ENCODE measurements at places on chromosomes 7 and 10.

GRCh38 chr10:51035344-51035743 lies 38.9 kb upstream of the PRKG1 start:
- no peak for DNase-seq

DNA sequence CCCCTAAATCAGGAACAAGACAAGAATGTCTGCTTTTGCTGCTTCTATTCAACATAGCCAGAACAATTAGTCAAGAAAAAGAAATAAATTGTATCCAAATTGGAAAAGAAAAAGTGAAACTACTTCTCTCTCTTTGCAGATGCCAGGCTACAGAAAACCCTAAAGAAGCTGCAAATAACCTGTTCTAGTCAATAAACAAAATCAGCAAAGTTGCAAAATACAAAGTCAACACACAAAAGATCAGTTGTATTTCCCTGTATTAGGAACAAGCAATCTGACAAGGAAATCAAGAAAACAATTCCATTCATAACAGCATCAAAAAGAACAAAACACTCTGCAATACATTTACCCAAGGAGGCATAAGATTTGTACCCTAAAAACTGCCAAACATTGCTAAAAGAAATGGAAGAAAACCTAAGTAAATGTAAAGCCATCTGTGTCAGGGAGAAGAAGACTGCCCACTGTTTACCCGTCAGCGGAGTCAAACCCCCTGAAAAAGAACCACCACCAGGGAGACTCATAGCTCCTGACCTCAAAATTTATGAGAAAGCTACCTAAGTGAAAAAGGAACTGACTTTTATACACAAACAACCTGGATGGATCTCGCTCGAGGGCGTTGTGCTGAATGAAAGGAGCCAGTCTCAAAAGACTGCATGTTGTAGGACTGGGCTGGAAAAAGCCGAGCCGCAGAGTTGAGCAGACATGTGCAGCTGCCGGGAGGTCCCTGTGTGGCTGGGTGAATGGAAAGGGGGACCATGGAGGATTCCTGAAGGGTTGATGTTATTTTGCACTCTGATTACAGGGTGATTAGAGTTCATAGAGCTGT lies 263.1 kb downstream of the MAD1L1 start:
- DNase-seq = no peak

GRCh38 chr7:149849174-149849573 lies 11.0 kb downstream of the ZNF862 start:
- no peak for DNase-seq

DNA sequence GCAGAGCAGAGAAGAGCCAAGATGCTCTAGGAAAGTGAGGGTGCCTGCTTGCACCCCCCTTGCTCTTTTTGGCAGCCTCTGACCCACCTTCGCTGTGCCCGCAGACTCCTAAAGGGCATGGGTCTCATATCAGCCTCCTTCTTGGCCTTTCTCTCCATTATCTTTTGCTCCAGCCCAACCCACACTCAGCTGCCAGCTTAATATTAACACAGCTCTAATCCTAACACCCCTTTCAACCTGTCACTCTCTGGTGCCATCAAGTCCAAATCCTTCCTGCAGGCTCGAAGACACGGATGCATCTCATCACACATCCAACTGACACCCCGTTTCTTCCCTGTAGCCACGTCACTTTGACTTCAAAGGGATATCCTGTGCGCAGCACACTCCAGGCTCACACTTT lies 171.6 kb upstream of the AUTS2 start:
- DNase-seq = no peak

GRCh38 chr10:17278607-17279240 lies 50.7 kb downstream of the VIM start:
- DNase-seq = no peak

DNA sequence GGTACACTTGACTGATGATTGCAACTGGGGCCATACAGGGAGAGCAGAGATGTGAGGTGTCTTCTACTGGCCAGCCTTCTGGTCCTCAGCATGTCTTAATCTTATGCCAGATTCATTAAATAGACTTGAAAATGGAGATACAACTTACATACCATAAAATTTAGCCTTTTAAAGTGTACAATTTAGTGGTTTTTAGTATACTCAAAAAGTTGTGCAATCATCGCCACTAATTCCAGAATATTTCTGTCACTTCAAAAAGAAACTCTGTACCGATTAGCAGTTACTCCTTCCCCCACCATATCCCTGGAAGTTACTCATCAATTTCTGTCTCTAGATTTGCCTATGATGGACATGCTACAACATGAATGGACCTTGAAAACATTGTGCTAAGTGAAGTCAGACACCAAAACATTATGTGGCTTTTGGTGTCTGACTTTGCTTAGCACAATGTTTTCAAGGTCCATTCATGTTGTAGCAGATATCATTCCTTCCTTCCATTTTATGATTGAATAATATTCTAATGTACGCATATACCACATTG lies 53.0 kb downstream of the SH2D4B start:
- no peak for DNase-seq

GRCh38 chr7:96114190-96114589 lies 207.7 kb downstream of the SLC25A13 start:
- no peak for DNase-seq

GRCh38 chr7:69476416-69476815 lies 121.9 kb upstream of the AUTS2 start:
- DNase-seq = no peak

- no peak for DNase-seq
Observed at GRCh38 chr10:4477664-4478063, 348.3 kb upstream of the AKR1E2 start.

DNA sequence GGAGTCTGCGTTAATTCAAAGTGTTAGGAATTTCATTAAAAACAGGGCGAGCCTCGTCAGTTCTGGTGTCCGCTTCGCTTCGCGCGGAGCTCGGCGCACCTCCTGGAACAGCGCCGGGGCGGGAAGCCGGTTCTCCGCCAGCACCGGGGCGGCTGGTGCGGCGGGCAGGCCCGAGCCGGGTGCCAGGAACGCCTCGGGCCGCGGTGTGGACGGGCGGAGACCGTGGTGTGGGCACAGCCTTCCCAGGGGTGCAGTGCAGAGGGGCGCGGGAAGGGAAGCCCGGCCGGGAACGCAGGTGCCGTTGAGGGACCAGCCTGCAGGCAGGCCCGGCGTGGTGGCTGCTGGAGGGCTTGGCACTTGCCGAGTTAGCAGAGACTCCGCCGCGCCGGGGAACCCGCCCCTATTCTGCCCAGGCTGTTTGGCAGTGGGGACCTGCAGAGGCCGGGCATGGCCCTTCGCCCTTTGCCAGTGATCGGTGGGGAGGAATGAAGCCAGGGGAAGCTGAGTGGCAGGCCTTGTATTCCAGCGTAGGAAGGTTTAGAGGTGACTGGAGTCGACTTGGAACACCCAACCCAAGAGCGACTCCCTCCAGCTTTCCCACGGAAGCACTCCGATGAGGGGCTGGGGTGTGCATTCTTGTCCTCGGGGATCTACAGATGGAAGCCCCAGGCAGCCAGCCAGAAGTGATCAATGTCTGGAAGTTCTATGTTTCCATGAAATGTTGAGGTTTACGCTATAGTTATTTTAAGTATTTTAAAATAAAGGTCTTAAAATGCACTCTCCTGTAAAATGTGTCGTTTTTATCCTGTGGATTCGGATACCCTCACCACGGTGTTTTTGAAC lies 945 bp upstream of the RHEB start:
- DNase-seq = peak; percentile 20

DNA sequence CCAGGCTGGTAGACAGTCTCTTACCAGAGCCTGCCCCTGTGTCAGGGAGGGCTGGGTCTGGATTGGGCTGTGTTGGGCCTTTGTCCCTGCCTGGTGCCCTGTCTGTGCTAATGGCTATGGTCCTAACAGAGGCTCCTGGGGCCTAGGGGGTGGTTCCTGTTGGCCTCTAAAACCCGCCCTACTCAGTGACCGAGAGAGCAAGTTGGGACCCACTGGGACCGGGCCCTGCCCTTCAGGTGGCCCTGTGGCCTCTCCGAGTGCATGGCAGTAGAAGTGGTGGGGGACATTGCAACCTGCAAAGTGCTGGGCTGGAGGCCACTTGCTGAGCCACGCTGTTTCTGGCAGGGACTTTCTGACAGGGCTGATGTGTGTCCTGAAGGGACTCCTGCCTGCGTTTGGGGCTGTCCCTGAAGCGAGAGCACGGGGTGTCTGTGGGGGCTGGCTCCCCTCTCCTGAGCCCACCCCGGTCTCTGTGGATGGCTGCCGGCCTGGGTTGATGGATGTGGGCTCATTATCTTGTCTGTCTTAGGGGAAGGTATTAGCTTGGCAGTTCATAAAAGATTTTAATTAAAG lies 56.2 kb downstream of the GLRX3 start:
- no peak for DNase-seq

GRCh38 chr10:123250640-123251039 lies 96.4 kb downstream of the BUB3 start:
- no peak for DNase-seq

DNA sequence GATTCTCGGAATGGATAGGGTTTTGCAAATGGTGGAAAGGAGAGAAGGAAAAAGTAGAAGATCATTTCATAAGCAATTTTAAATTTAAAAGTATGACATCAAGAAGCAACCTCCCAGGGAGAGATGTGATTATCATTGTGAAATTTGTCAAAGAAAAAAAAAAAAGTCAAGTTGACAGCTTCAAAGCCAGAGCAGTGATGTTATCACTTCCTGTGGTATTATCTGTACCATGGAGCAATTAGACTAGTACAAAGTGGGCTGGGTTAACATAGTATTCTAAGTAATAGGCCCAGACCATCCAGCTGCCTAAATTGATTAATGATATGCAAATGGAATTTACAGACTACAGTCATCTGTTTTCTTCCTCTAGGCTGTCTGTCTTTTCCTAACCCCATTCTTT lies 84.0 kb upstream of the NPY start:
- no peak for DNase-seq

GRCh38 chr7:129262324-129262723 lies 37.5 kb downstream of the AHCYL2 start:
- no peak for DNase-seq

DNA sequence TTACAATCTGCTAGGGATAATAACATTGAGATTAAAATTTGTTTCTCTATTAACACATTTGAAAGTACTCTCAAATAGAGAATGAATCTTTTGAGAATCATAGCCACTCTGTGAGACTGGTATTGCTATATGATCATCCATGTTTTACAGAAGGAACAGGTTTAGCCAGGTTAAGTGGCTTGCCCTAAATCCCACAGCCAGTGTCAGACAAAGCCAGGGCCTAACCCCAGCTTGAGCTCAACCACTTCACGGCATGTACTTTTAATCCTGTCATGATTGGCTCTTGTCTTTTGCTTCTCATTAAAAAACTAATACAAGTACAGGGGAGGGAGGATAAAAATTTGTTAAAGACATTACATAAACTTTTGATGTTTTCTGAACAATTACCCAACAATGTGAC lies 3.8 kb upstream of the ZNRF2 start:
- DNase-seq = no peak

GRCh38 chr7:74149603-74150002 lies 24.6 kb upstream of the EIF4H start:
- no peak for DNase-seq

Measured in activated naive CD4-positive, alpha-beta T cell (primary cell).